GM23248 (cell line): ENCODE measurements at places on chromosomes 7 and 10. TPM values are rescaled to one million over a fixed set of nuclear protein-coding genes. Genes with fewer than 3 reads are reported as not detected.

DNA sequence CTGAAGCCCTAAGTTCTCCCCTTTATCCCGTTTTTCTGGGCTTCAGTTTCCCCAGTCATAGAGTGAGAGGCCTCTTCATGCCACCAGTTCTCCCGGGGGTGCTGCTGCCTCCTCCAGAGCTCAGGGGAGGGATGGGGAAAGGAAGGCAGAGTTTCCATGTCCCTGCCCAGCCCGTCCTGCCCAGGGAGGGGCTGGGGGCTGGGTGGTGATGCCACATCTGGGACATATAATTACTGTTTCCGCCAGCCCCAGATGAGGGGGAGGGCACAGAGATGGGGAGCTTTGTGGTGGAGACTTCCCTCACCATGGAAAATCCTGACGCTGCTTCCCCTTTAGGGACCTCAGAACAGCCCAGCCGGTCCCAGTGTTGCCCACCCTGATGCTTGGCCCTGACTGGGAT is 4.1 kb downstream of the AQP1 start:
- peaks cover 17% of the 10 kb centered on the region for H3K4me1 ChIP-seq
- H3K4me3 ChIP-seq, result no peak overlapping the region
- no peaks in the 10 kb centered on the region for H3K27me3 ChIP-seq
- no peaks in the 10 kb centered on the region for H3K36me3 ChIP-seq

GRCh38 chr7:34752929-34753328 is 94.9 kb downstream of the NPSR1 start:
- no peak overlapping the region for H3K27ac ChIP-seq
- H3K36me3 ChIP-seq, result no peaks in the 10 kb centered on the region
- H3K27me3 ChIP-seq, result peaks cover 10% of the 10 kb centered on the region; the same call in 1 of the 2 replicates

Gene HMX2
- total RNA-seq, result not detected in 2 replicates

- H3K4me3 ChIP-seq, result no peak overlapping the region
- DNase-seq, result no peak
- H3K27ac ChIP-seq, result no peak overlapping the region
- no peaks in the 10 kb centered on the region for H3K36me3 ChIP-seq
- no peaks in the 10 kb centered on the region for H3K27me3 ChIP-seq
- peaks cover 19% of the 10 kb centered on the region for H3K4me1 ChIP-seq
Measured at GRCh38 chr7:20270867-20271266, 53.7 kb upstream of the MACC1 start.

DNA sequence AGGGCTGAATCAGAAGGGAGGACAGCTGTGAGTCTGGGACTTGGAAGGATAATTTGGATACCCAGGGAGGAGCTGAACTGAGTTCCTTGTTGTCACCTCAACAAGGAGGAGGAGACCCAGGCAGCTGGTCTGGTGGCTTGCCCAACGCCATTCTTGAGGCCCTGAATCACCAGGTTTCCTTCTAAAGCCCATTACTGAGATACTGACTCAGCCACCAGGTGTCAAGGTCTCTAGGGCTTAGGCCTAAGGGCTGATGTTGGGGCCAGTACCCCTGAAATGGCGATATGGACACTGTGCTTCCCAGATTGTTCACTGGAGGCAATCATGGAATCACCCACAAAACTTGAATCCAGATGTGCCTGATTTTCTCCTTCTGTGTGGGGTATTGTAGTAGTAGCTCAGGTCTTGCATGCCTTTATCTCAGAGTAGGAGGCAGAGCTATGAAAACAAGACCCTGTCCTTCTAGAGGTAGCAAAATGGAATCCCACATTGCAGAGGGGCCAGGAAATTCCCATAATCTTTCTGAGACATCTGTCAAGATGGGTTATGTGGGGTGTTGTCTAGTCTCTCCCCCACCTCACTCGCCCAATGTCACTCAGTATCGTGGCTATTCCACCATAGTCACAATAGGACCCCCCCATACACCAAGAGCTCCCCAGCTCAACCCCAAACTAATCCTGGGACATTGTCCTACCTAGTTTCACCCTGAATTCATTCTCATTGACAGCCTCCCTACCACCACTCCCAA is 1.8 kb upstream of the ATG9B start:
- peaks cover 10% of the 10 kb centered on the region; the same call in 1 of the 2 replicates for H3K4me1 ChIP-seq
- peak; percentile 56 for DNase-seq
- H3K4me3 ChIP-seq, result no peak overlapping the region
- H3K27ac ChIP-seq, result no peak overlapping the region
- H3K27me3 ChIP-seq, result no peaks in the 10 kb centered on the region

- H3K27me3 ChIP-seq, result no peaks in the 10 kb centered on the region
- DNase-seq, result peak; percentile 66
- no peaks in the 10 kb centered on the region for H3K36me3 ChIP-seq
- H3K27ac ChIP-seq, result no peak overlapping the region
- H3K4me1 ChIP-seq, result no peaks in the 10 kb centered on the region
- no peak overlapping the region for H3K4me3 ChIP-seq
Measured at GRCh38 chr7:36506820-36507219, 117.2 kb downstream of the ANLN start.

- peak overlapping the region; percentile 26; the same call in 1 of the 2 replicates for H3K4me3 ChIP-seq
- H3K36me3 ChIP-seq, result no peaks in the 10 kb centered on the region
- H3K27me3 ChIP-seq, result no peaks in the 10 kb centered on the region
- peaks cover 43% of the 10 kb centered on the region for H3K4me1 ChIP-seq
Measured at GRCh38 chr7:106486331-106486730, 174.6 kb downstream of the CCDC71L start.
